Endodermal cell (in vitro differentiated cells): ENCODE measurements at places on chromosomes 2 and 18. TPM values are rescaled to one million over a fixed set of nuclear protein-coding genes. Genes with fewer than 3 reads are reported as not detected.

DNA sequence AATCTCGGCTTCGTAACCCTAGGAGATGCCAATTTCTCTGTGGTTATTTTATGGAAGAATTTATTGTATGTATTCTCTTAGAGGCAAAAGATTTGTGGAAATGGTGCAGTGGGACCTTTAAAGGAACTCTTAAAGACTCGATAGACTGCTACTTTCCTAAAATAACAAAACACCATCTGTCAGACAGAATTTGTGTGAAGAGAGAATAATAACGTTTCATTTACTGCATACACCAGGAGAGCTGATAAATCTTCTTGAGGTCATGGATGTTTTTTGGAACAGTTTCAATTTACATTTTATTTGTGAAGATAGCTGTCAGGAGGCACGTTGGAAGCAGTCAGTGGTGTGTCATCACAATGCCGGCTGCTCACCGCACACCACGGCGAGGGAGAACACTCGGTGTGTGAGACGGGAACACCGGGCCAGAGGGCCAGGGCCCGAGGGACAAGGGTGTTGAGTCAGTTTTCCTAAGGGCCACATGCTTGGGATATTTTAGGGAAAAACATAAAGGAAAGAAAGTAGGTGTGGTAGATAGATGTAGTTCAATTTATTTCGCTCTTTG, 1681.0 kb upstream of the DDX18 start:
- no peak for DNase-seq

DNA sequence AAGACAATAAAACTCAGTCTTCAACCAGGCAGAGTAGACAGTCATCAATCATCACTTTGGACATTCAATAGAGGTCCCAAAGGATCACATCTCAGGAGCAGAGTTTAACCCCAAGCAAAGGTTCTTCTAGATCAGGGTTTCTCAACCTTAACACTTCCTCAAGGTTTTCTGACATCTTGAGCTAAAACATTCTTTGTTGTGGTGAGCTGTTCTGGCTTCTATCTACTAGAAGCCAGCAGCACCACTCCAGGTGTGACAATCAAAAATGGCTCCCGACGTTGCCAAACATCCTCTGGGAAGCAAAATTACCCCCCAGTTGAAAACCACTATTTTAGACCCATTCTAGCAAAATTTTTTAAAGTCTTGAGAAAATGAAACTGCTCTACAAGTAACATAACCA, 22.0 kb downstream of the RTTN start:
- DNase-seq = no peak

GRCh38 chr2:40243581-40244187, 208.2 kb downstream of the SLC8A1 start:
- DNase-seq = no peak

GRCh38 chr2:231648579-231649174, 56.0 kb downstream of the TEX44 start:
- peak; percentile 90 for DNase-seq

DNA sequence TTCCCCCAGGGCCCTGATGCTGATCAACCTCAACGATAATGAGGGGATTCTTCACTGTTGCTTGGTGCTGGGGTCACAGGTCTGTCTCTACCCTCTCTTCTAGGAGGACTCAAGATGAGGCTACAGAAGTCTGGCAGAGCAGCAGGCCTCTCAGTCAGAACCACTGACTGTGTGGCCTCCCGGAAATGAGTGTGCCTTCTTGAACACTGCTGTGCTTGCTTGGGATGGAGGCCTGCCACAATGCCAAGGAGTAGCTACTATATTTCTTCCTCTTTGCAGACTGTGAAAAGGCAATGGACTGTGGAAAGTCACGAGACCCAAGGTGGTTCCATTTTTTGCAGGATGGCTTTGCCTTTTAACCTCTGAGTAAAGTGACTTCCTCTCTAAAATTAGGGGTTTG, 5.8 kb upstream of the HOXD1 start:
- no peak for DNase-seq

DNA sequence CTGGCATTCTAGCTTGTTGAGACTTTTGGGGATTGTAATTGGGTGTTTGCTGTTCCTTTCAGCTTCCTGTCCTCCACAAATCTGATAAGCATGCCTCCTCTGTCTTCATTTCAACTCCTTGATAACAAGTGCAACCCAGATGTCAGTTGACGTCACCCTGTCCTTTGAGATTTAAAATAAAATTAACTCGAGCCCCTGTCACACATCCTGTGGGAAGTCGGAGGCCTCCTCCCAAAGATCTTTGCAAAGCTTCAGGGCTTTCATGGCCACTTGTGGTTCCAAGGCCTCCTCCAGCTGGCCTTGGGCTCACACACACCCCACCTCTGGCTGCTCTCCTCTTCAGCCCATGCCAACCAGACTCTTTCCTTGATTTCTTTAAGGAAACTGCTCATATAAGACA, 69.9 kb upstream of the ITGA6 start:
- DNase-seq = no peak

DNA sequence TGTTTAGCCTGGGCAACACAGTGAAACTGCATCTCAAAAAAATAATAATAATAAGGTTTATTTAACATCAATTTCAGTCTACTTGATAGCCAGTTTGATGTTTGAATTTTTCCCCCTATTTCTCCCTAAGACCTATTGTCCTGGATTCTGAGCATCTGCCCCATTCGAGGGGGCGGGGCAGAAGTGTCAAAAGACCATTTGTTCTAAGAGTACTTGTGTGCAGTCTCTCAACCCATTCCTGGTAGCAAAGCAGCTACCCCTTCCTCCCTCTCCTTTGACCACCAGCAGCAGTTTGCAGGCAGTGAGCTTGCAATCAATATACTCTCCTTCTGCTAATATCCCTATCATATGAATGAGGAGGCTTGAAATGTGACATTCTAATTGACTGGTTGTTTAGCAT, 71.9 kb downstream of the VWC2L start:
- DNase-seq = no peak

DNA sequence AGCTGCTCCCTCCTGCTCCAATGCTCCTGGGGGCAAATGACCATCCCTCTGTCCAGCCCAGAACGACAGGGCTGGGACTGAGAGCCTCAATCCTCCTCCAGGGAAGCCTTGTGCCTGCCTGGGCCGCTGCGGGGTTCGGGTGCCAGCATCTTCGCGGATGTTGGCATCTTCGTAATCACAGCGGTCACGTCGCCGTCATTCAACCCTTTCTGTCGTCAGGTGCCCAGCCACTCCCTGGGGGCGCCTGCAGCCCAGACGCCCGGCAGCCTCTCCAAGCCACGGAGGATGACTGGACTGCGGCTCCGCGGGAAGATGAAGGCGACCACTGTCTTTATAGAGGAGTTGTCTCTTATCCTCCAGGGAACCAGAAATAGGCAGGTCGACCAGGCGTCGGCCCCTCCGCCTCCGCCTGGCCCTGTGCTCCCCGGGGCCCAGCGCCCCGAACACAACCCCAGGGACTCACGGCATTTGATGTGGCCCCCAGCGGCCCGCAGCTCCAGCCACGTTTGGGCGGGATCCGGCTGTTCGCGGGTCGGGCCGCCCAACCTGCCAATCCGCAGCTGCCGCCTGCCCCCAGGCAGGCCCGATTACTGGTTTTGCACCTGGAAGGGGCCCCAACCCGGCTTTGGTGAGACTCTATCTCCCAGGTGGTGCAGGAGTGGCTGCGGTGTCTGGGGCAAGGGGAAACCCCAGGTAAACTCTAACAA, 113.9 kb downstream of the THNSL2 start:
- no peak for DNase-seq

DNA sequence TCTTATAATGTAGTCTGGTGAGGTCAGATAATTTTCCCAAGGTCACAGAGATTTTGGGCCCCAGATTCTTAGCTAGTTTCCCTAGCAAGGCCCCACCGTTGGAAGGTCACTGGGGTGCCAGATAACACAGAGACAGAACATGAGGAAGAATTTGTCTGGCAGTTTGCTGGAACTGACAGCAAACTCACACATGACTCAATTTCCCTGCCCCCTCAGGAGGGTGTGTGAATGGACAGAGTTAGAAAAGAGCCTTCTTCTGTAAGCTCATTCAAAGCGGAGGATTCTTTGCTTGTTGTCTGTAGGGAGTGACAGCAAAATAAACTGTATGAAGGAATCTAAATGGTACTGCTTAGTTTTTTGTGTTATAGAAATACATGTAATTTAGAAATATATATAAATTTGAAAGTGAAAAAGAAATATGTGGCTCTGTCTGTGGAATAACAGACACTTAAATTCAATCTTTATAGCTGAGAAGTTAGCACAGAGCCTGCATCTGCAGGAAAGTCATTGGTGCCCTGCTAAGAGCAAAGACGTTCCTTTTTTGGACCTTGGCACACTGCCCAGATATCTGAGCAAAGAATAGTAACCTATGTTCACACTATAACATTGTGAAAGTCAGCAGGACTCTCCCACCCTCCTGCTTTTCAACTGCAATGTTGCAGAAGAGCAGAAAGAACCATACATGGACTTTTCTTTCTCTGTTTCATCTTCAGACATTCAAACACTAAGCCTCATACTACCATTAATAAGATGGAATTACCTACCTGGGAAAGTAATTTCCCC, 2.1 kb downstream of the MDH1 start:
- DNase-seq = no peak

- DNase-seq = no peak
Observed at GRCh38 chr2:37819186-37819585, 105.9 kb upstream of the RMDN2 start.

- no peak for DNase-seq
Observed at GRCh38 chr2:152385650-152386049, 50.7 kb downstream of the FMNL2 start.

- peak; percentile 88 for DNase-seq
Observed at GRCh38 chr2:118202707-118203303, 114.5 kb downstream of the INSIG2 start.

- DNase-seq = no peak
Observed at GRCh38 chr18:75200605-75201280, 8.2 kb downstream of the PTGR3 start.

DNA sequence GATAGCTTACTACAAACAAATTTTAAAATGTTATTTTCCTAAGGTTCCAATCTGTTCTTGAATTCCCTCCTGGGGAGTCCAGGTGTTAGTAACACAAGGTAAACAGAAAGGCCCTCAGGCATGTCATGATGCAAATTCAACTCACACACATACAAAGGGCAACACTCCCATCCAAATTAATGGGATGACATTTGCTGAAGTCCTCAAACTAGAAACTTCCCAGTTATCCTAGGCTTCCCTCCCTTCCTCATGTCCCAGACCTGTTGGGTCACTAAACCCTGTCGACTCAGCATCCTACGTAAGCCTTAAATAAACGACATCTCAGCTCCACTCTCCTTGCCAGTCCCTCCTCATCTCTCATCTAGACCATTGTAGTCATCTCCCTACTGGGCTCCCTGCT, 85.1 kb downstream of the GREB1L start:
- no peak for DNase-seq

- DNase-seq = no peak
Observed at GRCh38 chr2:42116195-42117181, 52.7 kb upstream of the EML4 start.

DNA sequence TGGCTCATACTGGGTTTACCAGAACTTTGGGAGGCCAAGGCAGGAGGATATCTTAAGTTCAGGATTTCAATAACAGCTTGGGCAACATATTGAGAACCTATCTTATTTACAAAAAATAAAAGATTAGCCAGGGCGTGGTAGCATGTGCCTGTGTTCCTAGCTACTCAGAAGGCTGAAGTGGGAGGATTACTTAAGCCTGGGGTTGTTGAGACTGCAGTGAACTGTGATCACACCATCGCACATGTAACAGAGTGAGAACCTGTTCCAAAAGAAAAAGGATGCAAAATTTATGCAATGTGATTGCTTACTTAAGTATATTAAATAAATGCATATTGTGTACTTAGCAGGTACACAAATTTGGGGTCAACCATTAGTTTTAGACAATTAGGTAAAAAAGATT, 768.9 kb upstream of the CDH7 start:
- DNase-seq = no peak

DNA sequence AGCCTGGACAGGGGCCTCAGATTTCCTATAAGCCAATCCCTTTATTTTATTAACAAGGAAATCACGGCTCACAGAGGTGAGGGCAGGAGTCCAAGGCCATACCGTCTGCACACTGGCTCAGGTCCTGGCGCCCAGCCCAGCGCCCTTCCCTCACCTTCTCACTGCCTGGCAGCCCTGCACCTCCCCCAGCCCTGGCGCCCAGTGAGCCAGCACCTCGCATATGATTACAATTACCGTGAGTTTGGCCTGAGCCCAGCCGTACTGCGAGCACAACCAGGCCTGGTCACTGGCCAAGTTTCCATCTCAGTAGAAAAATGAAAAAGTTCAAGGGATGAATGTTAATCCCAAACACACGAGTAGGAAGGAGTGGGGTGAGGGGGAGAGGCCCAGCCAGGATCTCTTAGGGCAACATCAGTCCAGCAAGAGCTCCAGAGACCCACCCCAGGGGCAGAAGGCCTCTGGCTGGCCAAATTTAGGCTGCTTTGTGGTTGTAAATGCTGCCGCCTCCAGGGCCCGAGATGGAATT, 68.4 kb downstream of the MCFD2 start:
- no peak for DNase-seq

DNA sequence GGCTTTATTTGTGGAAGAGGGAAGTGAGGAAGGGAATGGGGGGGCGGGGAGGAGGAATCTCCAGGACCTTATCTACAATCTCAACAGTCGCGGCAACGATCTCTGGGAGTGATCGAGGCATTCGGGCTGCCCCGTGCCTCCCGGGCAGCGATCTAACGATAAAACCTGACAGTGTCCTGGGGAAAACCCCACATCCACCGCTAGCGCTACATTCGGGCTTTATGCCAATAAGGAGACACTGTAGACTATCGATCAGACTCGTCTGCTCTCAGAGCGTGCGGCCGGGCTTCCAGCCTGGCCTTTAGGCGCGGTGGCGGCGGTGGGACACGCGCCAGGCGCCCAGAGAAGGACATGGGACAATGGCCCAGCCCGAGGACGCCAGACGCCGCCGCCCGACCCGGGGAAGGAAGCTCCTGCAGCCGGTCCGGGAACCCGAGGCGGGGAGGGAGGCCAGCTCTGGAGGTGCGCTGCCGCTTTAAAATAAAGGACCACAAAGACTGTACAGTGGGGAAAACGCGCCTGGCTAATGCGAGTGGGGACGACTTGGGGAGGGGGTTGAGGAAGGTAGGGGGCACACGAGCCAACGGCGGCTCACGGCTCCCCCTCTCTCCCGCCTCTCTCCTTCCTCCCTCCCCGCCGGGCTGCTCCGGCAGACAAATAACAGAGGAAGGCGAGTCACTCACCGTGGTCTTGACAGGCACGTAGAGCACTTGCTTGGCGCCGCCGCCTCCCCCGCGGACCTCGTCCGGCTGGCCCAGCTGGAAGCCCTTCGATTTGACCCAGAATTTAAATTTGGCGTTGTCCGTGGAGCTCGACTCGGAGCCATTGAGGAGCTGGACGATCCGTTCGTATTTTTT, 2.2 kb downstream of the NOL4 start:
- DNase-seq = peak; percentile 87

DNA sequence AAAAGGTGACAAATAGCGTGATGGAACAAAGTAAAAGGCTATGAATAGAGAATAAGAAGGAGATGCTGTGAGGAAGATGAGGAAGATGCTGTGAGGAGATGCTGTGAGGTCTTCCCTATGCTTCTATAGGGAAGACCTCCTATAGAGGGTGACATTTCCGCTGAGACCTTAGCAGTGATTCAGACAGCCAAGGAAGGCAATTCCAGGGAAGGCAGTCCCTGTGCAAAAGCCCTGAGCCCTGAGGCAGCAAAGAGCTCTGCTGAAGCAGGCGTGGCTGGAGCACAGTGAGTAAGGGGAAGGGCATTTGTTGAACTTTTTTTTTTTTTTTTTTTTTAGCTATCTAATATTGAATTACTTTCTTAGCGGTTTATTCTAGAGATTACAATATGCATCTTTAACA, 142.7 kb upstream of the FOSL2 start:
- DNase-seq = no peak

KYNU gene
- total RNA-seq = 2.3 to 4.2 TPM (median 3.2 TPM) in 3 replicates

HOXD11 gene
- 1.0 TPM in 1 of 3 replicates, not detected in the others for total RNA-seq

COLEC12 gene
- total RNA-seq = 88.8 to 130 TPM (median 123 TPM) in 3 replicates

C2orf42 gene
- 10.8 and 16.5 TPM in 2 replicates for total RNA-seq

GPR45 gene
- total RNA-seq = not detected in 2 replicates

SMYD1 gene
- 0.21 TPM in 1 of 3 replicates, not detected in the others for total RNA-seq

SALL3 gene
- 5.0 to 10.0 TPM (median 9.5 TPM) in 3 replicates for total RNA-seq
